ENCODE measurements at places on chromosomes 3 and 15.

GRCh38 chr15:71136159-71136783 is 21.0 kb downstream of the THSD4 start:
- DNase-seq = no peak

DNA sequence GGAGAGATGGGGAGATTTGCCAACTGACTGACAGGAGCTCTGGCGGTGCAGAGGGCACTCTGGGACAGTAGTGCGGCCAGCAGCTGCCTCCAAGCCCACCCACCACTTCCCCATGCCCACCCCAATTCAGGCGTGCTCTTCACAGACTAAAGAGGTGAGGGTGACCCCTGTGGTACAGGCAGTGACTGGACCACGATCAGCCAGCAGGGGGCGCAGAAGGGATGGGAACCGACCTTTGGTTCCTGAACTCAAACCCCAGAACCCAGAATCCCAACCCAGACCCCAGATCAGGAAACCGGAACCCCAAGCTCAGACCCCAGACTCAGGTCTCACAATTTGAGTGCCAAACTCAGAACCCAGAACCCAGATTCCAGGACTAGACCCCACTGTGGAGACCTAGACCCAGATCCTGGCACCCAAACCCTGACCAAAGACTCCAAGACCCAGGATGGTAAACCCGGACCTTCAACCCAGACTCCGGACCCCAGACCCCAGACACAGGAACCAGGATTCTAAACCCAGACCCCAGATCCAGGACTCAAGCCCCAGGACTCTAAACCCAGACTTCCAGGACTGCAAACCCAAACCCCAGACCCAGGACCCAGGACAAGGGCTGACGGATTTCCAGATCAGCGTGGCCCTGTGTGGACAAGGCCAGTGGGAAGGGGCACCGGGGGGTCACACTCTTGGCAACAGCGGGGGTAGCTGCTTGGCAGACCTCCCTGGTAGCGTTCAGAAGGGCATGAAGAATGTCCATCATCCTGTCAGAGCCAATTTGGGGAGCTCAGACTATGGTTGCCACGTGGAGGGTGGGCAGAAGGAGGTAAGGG is 3.7 kb upstream of the MYL3 start:
- DNase-seq = peak; percentile 58

DNA sequence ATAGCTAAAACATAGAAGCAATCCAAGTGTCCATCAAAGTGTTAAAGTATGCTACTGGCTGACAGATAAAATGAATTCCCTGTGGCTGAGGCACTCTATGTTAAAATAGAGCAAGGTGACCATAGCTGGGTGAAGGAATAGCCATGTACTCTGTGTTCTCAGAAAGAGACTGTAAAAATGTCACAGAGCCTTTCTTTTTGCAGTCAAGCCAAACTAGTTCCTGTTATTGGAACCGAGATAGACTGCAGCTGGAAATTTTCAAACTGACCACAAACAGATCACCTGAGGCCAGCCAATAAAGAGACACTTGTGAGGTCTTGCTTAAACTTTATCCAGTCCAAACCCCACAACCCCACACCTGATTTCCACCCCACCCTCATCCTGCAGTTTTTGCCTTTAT is 422.8 kb upstream of the NAALADL2 start:
- no peak for DNase-seq

- no peak for DNase-seq
Measured at GRCh38 chr15:69979262-69979661, 118.5 kb downstream of the TLE3 start.

- DNase-seq = no peak
Measured at GRCh38 chr15:96186105-96186504, 144.4 kb upstream of the NR2F2 start.

- no peak for DNase-seq
Measured at GRCh38 chr15:84773716-84774115, 25.3 kb downstream of the ZNF592 start.
